ENCODE measurements at places on chromosomes 6 and 20. TPM values are rescaled to one million over a fixed set of nuclear protein-coding genes. Genes with fewer than 3 reads are reported as not detected.

DNA sequence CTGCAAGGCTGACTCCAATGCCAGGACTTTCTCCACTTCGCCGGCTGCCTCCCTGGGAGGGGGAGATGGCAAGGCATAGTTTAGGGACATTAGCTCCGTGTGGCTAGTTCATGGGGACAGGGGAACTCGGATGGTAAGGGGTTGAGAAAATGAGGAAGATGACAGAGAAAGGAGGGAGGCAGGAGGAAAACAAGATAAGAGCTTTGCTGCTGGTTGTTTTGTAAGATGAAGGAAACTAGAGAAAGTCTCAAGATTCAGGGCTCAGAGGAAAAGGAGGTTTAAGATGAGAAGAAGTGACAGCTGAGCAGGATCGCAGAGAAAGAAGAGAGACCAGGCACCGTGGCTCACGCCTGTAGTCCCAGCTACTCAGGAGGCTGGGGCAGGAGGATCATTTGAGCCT is 180.9 kb upstream of the RREB1 start:
- DNase-seq, result no peak
- H3K4me3 ChIP-seq, result no peak overlapping the region
- no peak overlapping the region for H3K27ac ChIP-seq

DNA sequence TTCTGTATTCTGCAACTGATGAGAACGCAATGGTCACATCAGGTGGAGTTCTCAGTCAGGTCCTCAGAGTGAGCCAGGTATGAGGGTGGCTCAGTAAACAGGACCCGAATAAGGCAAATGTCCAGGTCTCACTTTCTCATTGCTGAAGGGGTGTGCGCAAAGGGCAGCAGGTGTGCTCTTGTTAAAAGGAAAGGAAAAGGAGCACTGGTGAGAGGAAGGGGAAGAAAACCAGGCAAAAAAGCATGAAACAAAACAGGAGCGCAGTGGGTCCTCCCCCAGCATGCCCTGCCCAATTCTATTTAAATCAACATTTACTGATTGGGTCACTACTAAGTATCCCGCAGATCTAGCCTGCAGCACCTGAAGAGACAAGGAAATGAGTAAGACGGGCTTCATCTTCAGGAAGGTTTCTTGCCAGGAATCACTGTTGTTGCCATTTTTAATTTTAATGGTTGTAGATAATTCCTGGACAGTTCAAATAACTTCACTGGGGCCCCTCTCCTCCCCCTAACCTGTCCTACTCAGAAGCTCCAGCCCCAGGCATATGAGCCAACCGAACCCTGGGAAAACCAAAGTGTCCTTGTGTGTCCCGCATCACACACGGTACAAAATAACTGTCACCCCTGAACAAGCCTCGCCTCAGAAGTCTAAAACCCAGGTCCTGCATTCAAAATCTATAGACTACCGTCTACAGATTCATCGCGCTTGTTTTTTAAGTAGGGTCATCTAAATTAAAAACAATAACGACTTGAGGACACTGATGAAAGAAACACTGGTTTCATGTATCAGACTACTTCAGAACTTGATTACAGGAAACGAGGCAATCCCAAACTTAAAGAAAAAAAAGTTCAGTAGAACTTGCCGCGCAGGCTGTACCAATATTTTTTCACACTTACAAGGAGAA is 980 bp downstream of the MBOAT1 start:
- peaks cover 34% of the 10 kb centered on the region for H3K4me1 ChIP-seq
- no peaks in the 10 kb centered on the region for H3K36me3 ChIP-seq
- peak overlapping the region; percentile 90 for H3K4me3 ChIP-seq
- peak overlapping the region; percentile 57 for H3K27ac ChIP-seq

The ETV7 gene
- 6.9 TPM for total RNA-seq

The SUN5 gene
- not detected for total RNA-seq

The PDE10A gene
- not detected for total RNA-seq

- no peak overlapping the region for H3K4me3 ChIP-seq
- no peak overlapping the region for H3K27ac ChIP-seq
- H3K4me1 ChIP-seq, result peaks cover 3% of the 10 kb centered on the region
- no peak for DNase-seq
- no peaks in the 10 kb centered on the region for H3K36me3 ChIP-seq
Observed at GRCh38 chr6:134934793-134935485, 15.0 kb downstream of the ALDH8A1 start.

The SCRT2 gene
- not detected for total RNA-seq

All from natural killer cell treated with Interleukin-12 subunit alpha and Interleukin-12 subunit beta and Interleukin-15 and Interleukin-18, amount 100 ng/mL, for 72 hours (primary cell).